CD4-positive, alpha-beta T cell treated with Interleukin-1 beta for 1 hour (primary cell): ENCODE measurements at places on chromosomes 1 and 21.

- DNase-seq, result no peak
Observed at GRCh38 chr21:34821717-34822116, 152.9 kb downstream of the CLIC6 start.

GRCh38 chr1:92961896-92962752 lies 862 bp upstream of the DIPK1A start:
- peak; percentile 86 for DNase-seq

DNA sequence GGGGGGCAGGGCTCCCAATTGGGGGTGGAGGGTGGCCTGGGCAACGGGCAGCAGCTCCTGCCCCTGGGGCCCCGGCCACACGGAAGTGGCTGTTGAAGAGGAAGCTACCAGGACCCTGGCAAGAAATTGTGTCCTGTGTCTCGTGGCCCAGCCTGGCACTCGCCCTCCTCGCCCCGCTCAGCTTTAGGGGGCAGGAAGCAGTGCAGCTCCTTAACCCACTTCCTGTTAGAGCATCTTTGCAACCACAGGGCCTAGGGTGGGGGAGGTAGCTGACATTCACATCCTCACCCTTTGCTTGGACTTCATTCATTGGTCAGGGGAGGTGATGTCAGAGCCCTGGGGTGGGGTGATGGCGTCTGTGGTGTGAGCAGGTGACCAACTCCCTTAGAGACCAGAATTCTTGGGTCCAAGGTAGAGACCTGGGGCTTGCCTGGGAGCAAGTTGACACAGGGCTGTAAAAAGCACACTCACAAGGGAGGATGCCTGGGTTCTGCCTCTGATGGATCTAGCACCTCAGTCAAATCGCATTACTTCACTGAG lies at the start of gene ARHGAP30:
Gene ARHGAP30 (minus strand): TSS at position 161 of the 540 bp plus-strand sequence. CDS start 267 bp downstream, outside the sequence.
- DNase-seq, result peak; percentile 94

DNA sequence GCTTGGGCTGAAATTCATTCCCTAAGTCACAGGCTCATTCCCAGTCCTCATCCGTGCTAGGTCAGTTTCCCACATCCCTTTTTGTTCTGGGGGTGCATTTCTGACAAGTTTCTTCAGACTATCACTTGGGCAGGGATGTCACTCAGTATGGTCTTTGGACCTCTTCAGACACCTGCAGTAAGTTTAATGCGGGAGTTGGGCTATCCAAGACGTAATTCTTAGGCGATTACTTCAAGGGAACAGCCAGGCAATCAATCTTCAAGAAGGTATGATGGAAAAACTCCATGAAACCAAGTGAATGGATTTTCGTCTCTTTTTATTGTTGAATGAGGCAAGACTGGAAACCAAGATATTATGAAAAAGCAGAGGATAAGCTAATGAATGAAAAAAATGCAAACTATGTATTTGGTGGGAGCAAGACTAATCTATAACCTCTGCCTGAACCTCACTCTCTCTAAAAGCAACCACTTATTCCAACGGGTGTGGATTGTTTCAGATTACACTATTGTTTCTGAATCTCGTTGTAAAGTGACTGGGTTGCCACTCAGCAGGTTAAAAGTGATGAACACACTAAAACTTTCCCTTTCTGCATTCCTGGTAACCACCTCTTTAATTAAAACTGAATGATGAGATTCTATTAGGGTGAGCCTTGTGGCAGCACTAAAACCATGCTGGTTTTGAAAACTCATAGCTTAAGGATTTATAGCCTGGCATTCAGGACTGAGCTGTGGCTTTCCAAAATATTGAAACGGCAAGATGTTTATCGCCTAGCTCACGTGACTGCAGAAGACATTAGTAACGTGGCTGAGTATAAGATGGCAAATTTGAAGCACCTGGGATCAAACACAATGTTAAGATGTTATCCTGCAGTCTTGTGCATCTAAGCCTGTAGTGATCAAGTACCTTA lies 1.1 kb downstream of the RASAL2 start:
- no peak for DNase-seq

DNA sequence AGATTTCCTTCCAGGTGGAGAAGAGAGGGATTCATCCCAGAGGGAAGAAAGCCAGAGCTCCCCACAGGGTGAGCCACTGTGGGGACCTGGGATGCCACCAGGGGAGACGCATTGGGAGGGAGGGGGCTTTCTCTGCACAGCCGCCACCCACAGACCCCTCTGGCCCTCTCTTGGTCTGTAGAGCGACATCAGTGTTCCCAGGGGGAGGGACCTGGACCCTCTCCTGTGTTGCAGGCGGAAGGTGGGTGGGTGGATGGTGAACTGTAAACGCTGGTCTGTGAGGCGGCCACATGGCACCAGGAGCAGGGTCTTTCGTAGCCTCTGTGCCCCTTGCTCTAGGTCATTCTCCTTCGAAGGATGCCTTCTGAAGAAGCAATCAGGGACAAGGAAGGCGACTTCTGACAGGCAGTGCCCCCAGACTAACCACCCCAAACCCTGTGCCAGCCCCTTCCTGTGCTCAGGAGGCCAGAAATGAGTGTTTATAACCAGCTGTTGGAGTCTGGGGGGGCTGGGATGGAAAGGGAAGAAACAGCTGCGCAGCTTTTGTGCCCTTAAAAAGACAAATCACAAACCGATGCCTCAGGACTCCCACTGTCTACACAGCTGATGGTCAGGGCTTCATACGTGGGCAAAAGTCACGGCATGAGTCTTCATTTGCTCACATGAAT lies 121.4 kb upstream of the ZBTB40 start:
- no peak for DNase-seq

DNA sequence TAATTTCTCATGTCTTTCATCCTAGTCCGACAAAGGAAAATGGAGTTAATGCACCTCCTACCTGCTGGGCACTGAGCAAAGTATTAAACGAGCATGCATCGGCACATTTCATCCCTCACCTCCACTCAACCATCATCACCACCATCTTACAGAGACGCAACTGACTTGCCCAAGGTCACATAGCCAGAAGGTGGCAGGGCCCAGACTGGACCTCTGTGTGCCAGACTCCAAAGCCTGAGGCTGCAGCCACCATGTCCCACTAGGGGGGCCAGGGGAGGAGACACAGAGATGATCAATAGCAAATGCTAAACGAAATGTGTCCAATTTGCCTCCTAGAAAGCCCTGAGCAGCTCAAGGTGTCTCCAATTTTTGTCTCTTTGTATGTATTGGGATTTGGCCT lies 163.7 kb upstream of the EDN2 start:
- DNase-seq, result no peak

DNA sequence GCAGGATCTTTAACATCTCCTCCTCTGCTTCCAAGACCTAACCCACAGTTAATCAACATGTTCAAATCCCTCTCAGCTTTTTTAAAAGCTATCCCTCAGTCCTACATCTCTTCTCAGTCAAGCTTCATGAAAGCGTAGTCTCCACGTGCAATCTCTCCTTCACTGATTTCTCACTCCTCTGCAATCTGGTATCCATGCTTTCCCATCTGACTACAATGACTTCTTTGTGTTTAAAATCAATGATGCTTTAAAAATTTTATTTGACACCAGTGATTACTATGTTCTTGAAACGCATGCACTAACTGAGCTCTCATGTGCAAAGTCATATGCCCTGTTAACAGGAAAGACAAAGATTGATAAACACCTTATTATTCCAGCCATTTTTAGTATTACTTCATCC lies 67.5 kb upstream of the BEND5 start:
- no peak for DNase-seq

GRCh38 chr1:10870493-10871096 lies 74.1 kb upstream of the CASZ1 start:
- DNase-seq, result no peak

DNA sequence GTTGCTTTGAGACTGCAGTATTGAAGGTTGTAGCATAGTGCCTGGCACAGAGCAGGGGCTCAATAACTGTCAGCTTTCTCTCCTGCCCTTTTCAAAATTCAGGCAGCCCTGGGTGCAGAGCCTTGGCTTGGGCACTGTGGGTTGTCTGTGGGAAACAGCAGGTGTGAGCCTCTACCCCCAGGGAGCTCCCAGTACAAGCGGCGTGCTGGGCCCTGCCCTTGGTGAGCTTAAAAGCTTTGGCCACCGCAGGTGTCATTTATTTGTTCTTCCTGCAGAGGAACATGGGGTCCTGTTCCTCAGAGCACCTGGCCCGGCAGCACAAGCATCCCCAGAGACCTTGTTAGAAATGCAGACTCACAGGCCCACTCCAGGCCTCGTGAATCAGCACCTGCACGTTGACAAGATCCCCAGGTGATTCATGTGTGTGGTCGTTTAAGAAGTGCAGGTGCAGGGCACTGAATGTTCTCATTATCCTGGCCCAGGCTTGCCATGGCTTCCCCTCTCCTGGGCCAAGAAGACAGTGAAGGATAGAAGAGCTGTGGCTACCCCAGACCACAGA lies 29.9 kb upstream of the IGSF21 start:
- no peak for DNase-seq

DNA sequence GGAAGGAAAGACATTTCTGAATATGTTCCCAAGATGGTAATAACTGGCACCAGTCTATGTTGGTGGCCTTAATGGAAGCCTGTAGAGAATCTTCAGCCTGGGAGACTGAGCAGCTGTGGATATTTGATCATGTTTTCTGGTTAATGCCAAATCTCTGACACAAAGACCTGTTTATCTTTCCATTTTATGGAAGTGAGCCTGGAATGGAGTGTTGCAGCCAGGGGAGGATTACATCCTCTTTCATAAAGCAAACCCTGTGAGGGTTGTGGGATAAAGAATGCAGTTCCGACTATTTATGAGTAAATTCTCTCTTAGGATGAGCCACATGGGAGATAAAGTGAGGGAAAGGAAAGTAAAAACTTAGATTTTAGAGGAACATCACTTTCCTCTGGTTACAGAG lies 144.1 kb downstream of the PCP4 start:
- DNase-seq, result no peak

DNA sequence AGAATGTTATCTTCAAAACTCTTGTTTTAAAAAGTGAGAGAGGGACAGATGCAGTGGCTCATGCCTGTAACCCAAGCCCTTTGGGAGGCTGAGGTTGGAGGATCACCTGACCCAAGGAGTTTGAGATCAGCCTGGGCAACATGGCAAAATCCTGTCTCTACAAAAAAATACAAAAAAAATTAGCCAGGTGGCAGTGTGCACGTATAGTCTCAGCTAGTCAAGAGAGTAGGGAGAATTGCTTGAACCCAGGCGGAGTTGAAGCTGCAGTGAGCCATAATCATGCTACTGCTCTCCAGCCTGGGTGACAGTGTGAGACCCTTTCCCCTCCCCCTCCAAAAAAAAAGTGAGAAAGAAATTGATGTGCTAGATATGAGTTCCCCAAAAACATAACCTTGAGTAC lies 131.0 kb downstream of the KCNT2 start:
- no peak for DNase-seq
